ENCODE measurements at places on chromosomes 1 and 21.

DNA sequence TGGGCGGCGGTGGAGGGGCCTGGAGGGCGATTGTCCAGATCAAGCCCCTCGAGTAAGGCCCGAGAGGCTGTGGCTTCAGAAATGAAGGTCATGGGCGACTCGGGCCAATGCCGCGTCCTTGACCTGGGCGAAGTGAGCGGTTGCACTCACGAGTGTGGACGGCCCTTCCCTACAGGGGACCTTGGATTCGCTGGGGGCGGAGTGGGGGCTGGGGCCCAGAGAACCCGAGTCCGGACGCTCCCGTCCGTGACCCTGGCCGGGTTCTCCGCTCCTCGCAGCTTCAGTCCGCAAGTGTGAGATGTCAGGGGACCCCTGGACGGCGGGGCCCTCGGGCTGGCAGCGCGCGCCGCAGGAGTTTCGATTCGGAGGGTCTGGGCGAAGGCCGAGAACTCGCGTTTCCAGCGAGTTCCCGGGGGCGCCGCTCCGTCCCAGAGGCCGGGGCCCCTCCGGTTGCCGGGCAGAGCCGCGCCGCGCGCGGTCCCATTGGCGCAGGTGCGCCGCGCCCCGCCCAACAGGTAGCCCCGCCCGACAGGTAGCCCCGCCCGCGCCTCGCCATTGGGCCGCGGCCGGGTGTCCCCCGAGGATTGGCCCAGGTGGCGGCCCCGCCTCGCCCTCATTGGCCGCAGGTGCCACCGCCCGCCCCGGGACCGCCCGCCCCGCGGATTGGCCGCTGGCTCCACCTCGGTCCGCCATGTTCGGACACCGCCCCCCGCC is at the start of gene PRKCZ:
Gene PRKCZ, plus strand, starts transcription at position 694 of the 714 bp plus-strand sequence. CDS start 220 bp downstream, outside the sequence.
- H3K27me3 ChIP-seq, result peaks cover 17% of the 10 kb centered on the region
- DNase-seq, result peak; percentile 94
- H3K4me1 ChIP-seq, result peaks cover 17% of the 10 kb centered on the region

- no peaks in the 10 kb centered on the region for H3K27me3 ChIP-seq
- no peaks in the 10 kb centered on the region for H3K4me1 ChIP-seq
- no peak overlapping the region for H3K27ac ChIP-seq
- H3K4me3 ChIP-seq, result no peak overlapping the region
- DNase-seq, result no peak
- no peaks in the 10 kb centered on the region for H3K36me3 ChIP-seq
These were observed 113.9 kb upstream of the COL6A1 start for GRCh38 chr21:45867671-45868081.

GRCh38 chr1:116420417-116421200 is 47.6 kb downstream of the ATP1A1 start:
- no peak overlapping the region for H3K27ac ChIP-seq
- no peaks in the 10 kb centered on the region for H3K36me3 ChIP-seq
- H3K27me3 ChIP-seq, result no peaks in the 10 kb centered on the region
- peaks cover 26% of the 10 kb centered on the region for H3K4me1 ChIP-seq

- no peak for DNase-seq
These were observed 63.6 kb downstream of the EPHB2 start for GRCh38 chr1:22773981-22774832.

DNA sequence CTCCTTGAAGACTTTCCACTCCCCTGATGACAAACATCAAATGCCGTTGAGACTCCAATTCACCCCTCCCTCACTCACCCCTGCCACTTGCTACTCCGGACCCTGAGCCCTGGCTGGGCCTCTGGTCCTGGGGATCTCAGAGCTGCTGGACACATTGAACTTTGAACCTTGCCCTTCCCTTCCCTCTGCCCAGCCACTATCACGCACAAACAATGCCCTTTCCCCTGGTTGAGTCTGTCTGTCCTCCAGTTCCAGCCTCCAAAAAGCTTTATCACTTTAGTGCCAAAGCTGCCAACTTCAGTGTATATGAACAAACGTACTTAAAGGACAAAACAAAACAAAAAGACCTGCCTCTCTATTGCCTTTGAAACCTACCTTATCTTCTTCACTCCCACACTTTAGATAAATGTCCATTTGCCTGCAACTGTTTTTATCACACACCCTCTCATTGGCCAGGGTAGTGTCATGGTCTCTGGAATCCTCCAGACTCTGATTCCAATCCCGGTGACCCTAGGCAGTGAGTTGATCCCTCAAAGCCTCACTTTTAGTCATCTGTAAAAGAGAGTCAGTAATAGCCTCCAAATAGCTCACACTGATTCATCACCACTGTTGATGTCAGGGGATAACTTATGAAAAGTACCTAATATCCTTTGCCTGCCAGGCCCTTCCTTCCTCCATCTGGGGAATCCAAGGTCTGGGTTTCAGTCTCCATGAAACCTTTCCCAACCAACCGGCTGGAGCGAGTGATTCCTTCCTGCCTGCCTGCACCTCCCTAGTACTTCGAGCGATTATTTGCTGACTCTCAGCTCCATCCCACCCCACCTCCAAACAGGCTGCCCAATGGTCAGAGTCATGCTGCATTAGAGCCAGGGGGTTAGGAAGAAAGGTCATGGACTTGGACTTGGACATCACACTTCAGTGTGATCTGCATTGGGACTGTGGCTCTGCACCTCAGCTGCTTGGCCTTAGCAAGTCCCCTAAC is 15.9 kb upstream of the SPOCD1 start:
- no peaks in the 10 kb centered on the region for H3K36me3 ChIP-seq
- H3K27me3 ChIP-seq, result no peaks in the 10 kb centered on the region
- DNase-seq, result no peak
- H3K27ac ChIP-seq, result no peak overlapping the region
- peaks cover 20% of the 10 kb centered on the region for H3K4me1 ChIP-seq

GRCh38 chr1:60826320-60827094 is 255.9 kb upstream of the NFIA start:
- H3K4me1 ChIP-seq, result no peaks in the 10 kb centered on the region
- no peak overlapping the region for H3K27ac ChIP-seq
- no peak overlapping the region for H3K4me3 ChIP-seq
- no peaks in the 10 kb centered on the region for H3K36me3 ChIP-seq
- H3K27me3 ChIP-seq, result peaks cover 9% of the 10 kb centered on the region

- H3K27me3 ChIP-seq, result peaks cover 2% of the 10 kb centered on the region
- H3K4me1 ChIP-seq, result peaks cover 2% of the 10 kb centered on the region
- H3K4me3 ChIP-seq, result no peak overlapping the region
- H3K36me3 ChIP-seq, result no peaks in the 10 kb centered on the region
- no peak overlapping the region for H3K27ac ChIP-seq
- DNase-seq, result no peak
These were observed 563.9 kb downstream of the NPHP4 start for GRCh38 chr1:5428351-5428750.

DNA sequence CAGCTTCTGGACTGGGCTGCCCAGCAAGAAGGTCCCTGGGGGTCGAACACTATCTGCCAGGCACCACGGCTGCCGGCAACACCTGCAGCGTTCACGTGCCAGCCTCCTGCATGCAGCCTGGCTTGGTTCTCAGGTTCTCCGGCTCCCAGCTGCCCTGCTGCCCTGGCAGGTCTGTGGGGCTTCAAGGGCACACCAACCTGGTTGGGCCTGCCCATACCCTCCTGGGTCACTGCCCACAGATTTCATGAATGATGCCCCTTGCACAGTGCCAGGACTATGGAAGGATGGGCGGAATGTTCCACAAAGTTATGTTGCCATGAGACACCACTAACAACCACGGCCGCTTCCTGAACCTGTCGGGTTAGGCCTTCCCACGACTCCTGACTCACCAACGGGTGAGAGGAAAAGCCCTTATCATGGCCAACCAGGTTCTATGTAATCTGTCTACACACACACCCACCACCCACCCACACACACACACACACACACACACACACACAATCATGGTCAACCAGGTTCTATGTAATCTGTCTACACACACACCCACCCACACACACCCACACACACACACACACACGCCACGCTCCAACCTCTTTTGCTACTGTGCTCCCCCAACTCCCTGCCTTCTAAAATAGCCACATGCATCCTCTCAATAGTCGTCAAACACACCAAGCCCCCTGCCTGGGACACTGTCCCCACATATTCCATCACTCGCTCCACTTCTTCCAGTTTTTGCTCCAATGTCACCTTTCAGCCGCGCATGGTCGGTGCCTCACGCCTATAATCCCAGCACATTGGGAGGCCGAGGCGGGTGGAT is 32.2 kb downstream of the HSPG2 start:
- H3K27me3 ChIP-seq, result no peaks in the 10 kb centered on the region
- H3K36me3 ChIP-seq, result no peaks in the 10 kb centered on the region
- peak; percentile 54 for DNase-seq
- peaks cover 30% of the 10 kb centered on the region for H3K4me1 ChIP-seq
- H3K27ac ChIP-seq, result peak overlapping the region; percentile 68
- H3K4me3 ChIP-seq, result no peak overlapping the region

DNA sequence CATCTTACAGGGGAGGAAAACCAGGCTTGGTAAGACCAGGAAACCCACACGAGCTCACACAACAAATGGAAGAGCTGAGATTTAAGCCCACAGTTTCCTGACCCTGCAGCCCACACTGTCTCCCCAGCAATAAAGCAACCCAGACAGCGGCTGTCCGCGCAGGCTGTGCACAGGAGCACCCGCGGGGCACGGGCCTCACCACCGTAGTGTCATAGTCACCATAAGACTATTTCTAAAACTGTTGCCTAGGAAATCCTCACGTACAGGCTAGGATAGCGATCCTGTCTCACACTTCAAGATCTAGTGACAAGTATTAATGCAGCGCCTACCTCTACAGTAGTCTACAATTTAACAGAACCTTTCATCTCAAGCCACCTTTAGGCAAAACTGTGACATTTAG is 54.0 kb upstream of the SYT6 start:
- no peak overlapping the region for H3K27ac ChIP-seq
- H3K4me1 ChIP-seq, result no peaks in the 10 kb centered on the region
- no peak for DNase-seq
- no peak overlapping the region for H3K4me3 ChIP-seq
- peaks cover 23% of the 10 kb centered on the region for H3K27me3 ChIP-seq

- peak overlapping the region; percentile 79 for H3K27ac ChIP-seq
- peak overlapping the region; percentile 58 for H3K4me3 ChIP-seq
- H3K27me3 ChIP-seq, result no peaks in the 10 kb centered on the region
- DNase-seq, result no peak
- peaks cover 62% of the 10 kb centered on the region for H3K4me1 ChIP-seq
- no peaks in the 10 kb centered on the region for H3K36me3 ChIP-seq
These were observed 12.4 kb downstream of the EPB41 start for GRCh38 chr1:28926629-28927265.

- H3K36me3 ChIP-seq, result peaks cover 43% of the 10 kb centered on the region
- H3K4me3 ChIP-seq, result no peak overlapping the region
- H3K4me1 ChIP-seq, result peaks cover 1% of the 10 kb centered on the region
- no peak for DNase-seq
- H3K27ac ChIP-seq, result no peak overlapping the region
- no peaks in the 10 kb centered on the region for H3K27me3 ChIP-seq
These were observed 4.7 kb downstream of the MRAP start for GRCh38 chr21:32303385-32303784.

DNA sequence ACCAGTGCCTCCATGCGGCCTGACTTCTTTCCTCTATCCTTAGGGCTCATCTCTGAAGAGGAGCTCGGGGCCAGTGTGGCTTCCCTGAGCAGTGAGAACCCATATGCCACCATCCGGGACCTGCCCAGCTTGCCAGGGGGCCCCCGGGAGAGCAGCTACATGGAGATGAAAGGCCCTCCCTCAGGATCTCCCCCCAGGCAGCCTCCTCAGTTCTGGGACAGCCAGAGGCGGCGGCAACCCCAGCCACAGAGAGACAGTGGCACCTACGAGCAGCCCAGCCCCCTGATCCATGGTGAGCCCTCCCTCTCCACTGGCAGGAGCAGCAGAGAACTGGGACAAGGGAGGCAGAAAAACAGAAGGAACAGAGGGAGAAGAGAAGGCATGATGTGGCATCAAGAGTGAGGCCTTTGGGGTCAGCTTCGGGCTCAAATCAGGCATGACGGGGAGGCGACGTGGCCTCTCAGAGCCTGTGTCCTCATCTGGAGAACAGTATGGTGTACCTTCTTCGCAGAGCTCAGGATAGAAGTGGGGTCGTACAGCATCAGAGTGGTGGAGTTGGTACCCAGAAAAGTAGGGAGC is 6.5 kb upstream of the LRRC71 start:
- peaks cover 36% of the 10 kb centered on the region for H3K27me3 ChIP-seq
- DNase-seq, result no peak
- no peak overlapping the region for H3K27ac ChIP-seq
- peaks cover 3% of the 10 kb centered on the region for H3K4me1 ChIP-seq
- no peak overlapping the region for H3K4me3 ChIP-seq
- no peaks in the 10 kb centered on the region for H3K36me3 ChIP-seq

GRCh38 chr1:240917976-240918375 is 306.0 kb upstream of the GREM2 start:
- H3K27ac ChIP-seq, result no peak overlapping the region
- no peak for DNase-seq
- H3K4me1 ChIP-seq, result no peaks in the 10 kb centered on the region
- no peak overlapping the region for H3K4me3 ChIP-seq
- no peaks in the 10 kb centered on the region for H3K27me3 ChIP-seq
- H3K36me3 ChIP-seq, result no peaks in the 10 kb centered on the region

DNA sequence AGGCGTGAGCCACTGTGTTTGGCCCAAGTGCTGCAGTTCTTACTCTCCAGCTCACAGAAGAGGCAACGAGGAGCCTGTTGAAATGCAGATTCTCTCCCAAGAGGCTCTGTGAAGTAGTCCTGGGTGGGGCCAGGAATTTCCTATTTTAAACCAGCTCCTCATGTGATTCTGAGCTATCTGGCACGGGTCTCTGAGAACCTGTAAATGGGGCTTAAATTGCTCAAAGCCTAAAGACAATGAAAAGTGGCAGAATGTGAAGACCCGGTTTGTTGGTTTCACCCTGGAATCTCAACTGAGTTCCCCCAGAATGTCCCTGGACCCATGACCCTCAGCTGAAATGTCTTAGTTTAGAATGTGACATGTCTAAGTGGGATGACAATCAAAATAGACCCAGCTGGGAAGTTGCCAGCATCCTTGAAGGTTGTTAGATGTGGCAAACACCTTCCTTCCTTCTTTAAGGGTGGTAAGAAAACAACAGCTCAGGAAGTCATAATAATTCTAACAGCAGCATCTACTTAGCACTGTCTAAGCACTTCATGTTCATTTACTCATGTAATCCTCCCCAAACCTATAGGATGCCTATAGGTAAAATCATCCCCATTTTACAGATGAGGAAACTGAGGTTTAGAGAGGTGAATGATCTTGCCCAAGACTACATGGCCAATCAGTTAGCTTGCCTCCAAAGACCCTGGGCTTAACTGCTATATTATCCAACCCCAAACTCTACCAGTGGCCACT is 20.9 kb upstream of the ATP5PO start:
- H3K4me3 ChIP-seq, result peak overlapping the region; percentile 45
- peaks cover 16% of the 10 kb centered on the region for H3K36me3 ChIP-seq
- peak; percentile 26 for DNase-seq
- peak overlapping the region; percentile 88 for H3K27ac ChIP-seq

DNA sequence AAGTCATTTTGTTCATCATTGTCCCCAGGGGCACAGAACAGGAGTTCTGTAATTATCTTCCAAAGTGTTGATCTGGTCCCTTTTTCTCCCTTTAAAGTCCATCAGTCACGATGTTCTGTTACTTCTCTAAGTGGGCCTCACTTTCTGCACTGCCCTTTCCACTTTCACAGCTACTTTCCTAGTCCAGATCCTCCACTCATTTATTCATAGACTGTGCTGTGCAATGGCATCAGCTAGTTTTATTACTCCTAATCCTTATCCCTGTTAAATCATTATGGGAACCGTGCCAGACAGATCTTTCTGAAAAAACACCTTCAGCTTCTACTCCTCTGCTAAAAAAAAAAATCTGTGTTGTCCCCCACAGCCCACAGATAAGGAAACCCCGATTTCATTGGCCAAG is 64.0 kb upstream of the BCL10 start:
- peaks cover 18% of the 10 kb centered on the region for H3K27me3 ChIP-seq
- no peak for DNase-seq
- H3K4me3 ChIP-seq, result no peak overlapping the region
- H3K36me3 ChIP-seq, result no peaks in the 10 kb centered on the region
- H3K27ac ChIP-seq, result no peak overlapping the region

Data from activated naive CD8-positive, alpha-beta T cell treated with anti-CD3 and anti-CD28 coated beads, Interleukin-2, amount 50 U/mL, for 24 hours (primary cell).